ENCODE measurements at places on chromosomes 5 and 9.
A peak's percentile ranks its signal among the peaks of the same experiment; 100 is the strongest.

- no peak for DNase-seq
Measured at GRCh38 chr9:19642256-19642655, 146.6 kb downstream of the SLC24A2 start.

- no peak for DNase-seq
Measured at GRCh38 chr5:127739807-127740384, 36.7 kb downstream of the CCDC192 start.

DNA sequence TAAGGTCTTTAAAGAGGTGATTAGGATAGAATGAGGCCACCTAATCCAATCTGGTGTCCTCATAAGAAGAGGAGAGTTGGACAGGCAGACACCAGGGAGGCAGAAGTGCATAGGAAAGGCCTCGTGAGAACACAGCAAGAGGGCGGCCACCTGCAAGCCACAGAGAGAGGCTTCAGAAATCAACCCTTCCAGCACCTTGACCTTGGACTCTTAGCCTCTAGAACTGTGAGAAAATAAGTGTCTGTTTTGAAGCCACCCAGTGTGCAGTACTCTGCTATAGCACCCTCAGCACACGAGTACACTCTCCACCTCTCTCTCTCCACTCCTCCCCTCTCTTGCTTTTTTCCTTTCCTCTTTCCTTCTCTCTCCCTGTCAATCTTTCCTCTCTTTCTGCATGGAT is 26.8 kb downstream of the NIPAL4 start:
- no peak for DNase-seq

- DNase-seq: peak; percentile 65
Measured at GRCh38 chr9:12813960-12814876, 39.4 kb downstream of the LURAP1L start.

DNA sequence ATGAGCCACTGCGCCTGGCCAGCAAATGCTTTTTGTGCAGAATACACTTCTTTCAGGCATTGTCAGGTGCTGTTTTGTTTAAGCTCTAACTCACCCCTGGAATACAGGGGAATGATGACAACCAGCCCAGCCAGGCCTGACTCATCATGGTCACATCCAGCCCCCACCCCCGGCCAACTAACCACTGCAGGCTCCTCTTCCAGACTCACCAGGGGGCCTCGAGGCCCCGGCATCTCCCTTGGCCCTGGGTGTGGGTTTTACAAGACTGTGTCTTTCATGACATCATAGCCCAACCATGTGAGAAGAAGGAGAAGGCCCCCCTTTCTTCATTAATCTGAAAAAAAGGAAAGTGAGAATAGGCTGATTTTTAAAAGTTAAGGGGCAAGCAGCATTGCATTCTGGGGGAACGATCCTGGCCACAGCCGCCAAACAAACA is 35.5 kb downstream of the OLFML2A start:
- DNase-seq: no peak

GRCh38 chr9:113950195-113951031 is 74.3 kb downstream of the ZNF618 start:
- DNase-seq: no peak

- DNase-seq: no peak
Measured at GRCh38 chr5:133734916-133735315, 122.6 kb upstream of the FSTL4 start.

GRCh38 chr5:72621576-72621975 is 114.4 kb upstream of the ZNF366 start:
- DNase-seq: no peak

DNA sequence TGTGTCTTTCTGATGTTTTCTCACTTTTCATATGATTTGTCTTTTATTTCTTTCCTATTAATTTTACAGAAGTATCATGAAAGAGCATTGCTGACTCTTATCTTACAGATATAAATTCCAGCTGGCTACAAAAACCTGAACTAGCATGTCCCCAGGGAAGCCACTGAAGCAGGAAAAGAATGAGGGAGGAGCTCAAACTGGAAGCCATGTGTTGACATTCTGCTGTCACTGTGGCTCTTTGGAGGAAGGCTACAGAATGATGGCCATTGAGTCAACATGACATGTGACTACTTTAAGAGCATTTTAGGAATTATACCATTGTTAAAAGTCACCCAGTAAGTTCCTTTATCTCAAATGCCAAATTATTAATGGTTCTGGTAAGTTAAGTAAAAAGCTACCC is 638.3 kb upstream of the DMAC1 start:
- no peak for DNase-seq

DNA sequence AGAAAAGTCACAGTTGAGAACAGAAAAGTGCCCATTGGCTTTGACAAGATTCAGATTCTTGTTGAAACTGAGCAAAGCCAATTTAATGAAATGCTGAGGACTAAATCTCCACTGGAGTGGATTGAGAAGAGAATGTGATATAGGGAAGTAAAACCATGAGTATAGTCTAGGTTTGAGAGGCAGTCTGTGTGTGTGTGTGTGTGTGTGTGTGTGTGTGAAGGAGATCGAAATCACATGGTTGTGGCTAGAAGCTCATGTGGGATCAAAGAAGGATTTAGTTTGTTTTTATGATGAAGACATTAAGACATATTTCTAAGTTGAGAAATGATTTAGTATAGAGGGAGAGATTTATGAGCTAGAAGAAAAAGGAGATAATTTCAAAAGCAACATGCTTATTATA is 275.7 kb upstream of the DAB2 start:
- no peak for DNase-seq

DNA sequence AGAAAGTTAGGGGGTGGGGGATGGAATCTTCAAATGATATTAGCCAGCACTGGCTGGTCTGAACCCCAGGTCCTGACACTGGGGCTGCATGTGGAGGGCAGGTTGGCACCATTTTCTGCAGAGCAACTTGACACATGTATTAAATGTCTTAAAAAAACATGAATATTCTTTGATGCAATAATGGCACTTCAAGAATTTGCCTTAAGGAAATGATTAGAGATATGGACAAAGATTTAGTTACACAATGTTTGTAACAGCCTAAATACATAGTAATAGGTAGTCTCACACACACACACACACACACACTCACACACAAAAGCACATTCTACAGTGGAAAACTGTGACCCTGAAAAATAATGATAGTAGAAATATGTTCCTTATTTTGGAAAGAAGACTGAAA is 3.6 kb downstream of the SVEP1 start:
- DNase-seq: no peak

DNA sequence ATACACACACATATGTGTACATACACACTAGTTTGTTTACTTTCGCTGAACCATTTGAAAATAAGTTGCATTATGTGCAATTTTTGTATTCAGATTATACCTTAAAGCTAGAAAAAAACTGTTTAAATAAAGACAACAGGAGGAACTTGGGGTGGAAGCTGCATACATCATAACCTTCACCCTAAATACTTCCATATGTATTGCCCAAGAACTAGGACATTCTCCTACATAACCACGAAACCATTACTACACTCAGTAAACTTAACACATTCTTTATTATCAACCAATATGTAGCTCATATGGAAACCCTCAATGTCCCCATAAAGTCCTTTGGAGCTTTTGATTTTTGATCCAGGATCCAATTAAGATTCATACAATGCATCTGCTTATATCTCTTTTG is 83.3 kb downstream of the GIN1 start:
- no peak for DNase-seq

DNA sequence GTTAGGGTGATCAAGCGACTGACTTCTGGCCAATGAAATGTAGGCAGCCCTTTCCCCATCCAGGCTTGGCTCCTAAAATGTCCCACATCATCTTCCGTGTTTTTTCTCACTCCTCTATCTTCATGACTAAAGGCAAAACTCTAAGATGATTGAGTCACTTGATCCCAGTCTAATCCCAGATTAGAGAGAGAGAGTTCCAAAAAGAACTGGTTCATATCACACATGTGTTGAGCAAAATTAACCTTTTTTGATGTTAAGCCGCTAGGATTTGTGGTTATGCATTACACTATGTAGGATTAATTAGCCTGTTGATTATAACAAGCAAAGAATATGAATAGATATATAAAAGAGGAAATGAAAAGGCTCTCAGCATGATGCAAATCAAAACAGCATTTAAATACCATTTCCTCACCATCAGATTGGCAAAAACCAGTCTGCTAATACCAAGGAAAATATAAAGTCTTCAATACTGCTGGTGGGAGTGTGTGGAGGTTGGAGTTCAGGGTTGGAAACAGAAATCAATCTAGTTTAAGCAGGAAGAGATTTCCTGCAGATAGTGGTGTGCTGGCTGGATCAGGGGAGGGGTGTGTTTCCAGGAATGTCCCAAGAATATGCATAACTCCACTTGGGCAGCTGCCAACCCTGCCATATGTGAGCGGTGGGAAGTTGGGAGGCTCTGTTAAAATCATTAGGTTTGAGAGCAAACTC is 187.6 kb upstream of the S1PR3 start:
- DNase-seq: no peak

DNA sequence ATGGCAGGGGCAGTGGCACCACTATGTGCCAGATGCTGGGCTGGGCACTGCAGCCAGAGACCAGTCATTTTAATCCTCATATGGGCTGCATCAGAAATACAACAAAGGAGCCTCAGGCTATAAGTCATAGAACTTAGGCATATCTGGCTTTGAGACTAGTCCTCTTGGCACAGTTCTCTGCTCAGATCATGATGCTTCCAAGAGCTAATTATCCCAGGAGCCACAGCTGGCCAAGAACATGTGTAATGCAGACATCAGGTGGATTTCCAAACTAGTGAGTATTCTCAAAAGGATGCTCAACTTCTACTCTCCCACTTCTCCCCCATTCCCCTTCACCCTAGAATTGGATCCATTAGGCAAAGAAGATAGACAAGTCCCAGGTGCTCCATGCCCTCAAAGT is 562.2 kb upstream of the TRPC7 start:
- no peak for DNase-seq

DNA sequence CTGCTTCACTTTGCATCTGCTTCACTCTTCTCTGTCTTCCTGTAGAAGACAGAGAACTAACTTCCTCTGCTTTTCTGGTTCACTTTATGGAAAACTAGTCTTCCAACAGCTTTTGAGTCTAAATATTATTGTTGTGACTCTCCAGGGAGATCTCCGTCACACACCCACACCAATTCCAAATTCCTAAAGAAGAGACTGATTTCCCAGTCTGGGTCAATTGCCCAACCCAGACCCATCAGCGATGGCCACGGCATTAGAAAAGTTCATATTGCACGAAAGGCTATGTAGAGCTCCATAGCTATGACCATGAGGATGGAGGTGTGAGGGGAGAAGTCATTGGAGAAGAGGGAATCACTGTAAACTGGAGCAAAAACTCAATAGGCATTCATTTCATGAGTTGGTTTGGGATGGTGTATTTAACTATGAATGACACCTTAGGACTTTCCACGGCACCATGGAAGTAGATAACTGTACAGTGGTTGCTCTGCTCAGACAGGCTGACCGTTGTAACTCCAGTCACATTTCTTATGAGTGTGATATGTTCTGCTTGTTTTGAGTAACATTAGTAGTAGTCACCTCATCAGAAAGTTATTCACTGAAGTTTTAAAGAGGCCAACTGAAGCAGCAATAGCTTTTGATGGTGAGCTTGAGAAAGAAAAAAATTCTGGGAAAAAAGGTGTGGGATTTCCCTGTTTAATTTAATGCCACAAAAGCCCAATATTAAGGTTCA is 78.1 kb upstream of the MAMDC2 start:
- no peak for DNase-seq

- no peak for DNase-seq
Measured at GRCh38 chr5:14234204-14234603, 91.1 kb downstream of the TRIO start.

DNA sequence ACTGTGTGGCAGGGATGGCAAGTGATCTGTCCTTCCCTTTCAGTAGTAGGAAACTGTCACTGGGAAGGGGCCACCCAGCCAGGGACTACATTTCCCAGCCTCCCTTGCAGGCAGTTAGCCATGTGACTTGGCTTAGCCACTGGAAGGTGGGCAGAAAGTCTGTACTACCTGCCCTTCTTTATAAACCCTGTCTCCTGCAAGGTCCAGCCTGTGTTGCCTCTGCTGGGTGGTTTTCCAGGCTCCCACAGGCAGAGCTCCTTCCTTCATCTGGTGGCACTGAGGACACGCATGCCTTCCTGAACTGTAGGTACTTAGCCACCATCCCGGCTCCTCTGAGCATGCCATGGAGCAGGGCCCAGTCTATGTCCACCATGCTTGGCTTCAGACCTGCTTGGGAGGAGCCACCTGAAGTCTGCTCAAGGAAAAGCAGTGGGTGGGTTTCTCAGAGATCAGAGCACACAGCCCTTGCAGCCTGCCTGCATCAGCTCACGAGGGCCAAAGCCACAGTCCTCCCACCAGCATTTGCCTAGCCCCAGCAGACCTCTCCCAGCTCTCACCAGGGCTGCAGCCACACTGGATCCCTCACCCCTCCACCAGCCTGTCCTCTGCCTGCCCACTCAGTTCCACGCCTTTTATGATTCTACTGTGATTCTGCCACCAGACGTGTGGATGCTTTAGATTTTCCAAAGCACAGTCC is 16.7 kb upstream of the SLC25A51 start:
- DNase-seq: no peak

DNA sequence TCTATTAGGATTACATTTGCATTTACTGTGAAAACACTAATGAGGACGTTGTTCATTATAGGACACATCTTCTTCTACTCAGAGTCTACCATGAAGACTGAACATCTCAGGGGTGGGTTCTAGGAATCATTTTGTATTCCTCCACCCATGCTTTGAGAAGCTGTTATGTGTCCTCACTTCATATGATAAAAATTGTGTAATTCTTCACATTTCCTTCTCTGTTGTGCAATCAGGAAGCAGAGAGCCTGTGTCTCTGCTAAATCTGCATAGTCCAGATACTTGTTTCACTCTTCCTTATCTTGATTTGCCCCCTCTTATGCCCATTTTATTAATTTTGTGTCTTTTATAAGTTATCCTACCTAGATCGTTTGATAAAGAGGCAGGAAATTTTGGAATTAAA is 97.8 kb upstream of the IQGAP2 start:
- DNase-seq: no peak

DNA sequence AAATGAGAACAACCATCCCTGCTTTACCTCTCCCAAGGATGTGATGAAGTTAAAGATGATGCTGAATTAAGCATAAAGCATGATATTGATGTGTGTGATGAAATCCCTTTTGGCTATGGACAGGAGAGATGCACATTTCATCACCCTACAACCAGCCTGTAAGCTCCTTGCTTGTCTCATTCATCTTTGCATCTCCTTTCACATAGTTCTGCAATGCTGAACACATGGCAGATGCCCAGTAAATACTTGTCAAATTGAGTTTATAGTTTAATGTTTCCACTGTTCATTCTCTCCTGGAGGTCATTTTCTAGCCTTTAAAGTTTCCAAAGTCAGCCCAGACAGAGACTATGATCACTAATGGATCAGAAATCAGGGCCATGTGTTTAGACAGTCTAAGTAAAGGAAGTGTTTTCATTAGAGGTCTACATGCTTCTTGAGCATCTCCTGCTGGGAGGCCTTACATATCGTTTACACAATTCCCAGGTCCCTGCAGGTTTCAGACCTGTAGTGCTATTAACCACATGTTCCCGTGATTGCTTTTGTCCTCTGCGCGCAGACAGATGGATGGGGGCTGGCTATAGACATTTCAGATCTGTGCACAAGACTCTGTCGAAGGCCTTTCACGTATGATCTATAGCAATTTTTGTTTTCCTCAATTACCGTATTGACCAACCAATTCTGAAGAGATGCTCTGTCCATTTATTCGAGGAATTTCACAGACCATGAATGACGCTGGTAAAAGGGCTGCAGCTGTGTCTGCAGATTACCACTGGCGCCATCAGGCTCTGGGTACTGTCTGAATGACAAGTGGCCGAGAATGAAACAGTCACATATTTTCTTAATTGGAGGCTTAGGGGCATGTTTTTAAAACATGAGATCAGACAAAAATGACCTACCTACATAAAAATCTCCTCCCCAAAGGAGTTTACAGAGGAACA is 49.0 kb upstream of the CKMT2 start:
- DNase-seq: no peak

GRCh38 chr9:70805949-70806348 is 315.5 kb downstream of the TRPM3 start:
- DNase-seq: peak; percentile 9

All from forelimb muscle (tissue), 1 donor.